ENCODE measurements at places on chromosomes 12 and 14.
A peak's percentile ranks its signal among the peaks of the same experiment; 100 is the strongest.

DNA sequence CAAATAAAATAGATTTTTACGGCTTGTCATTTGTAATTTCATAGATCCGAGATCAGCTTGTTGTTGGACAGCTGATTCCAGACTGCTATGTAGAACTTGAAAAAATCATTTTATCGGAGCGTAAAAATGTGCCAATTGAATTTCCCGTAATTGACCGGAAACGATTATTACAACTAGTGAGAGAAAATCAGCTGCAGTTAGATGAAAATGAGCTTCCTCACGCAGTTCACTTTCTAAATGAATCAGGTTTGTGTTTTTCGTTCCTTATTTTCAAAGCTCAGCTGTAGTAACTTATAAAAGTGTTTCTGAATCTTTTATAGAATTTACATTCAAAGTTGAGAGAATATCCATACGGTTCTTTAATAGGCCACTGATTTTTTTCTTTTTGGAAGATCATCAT, 89.1 kb downstream of the LRRK2 start:
- DNase-seq, result no peak

DNA sequence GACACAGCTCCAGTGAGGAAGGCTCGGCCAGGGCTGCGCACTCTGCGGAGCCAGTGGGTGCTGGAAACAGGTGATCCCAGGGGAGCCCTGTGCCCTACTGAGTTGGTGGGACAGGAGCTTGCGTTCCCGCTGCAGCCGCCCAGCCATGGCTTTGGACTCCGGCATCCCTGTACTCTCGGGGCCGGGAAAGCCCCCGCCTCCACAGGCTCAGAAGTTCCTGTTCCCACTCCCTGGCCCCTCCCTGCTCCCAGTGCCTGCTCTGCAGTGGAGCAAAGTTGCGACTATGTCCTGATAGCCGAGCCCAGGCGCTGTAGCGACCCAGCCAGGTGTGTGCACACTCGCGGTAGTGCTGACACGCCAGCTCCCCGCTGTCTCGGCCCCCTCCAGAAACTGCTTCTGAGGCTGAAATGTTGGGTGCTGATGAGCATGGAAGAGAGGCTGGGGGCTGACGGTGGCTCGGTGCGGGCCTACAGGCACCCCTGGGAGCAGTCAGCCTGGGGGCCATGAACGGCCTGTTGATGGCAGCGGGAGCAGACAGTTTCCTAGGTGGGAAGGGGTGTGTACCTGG, 344.6 kb upstream of the MGAT4C start:
- no peak for DNase-seq

- no peak for DNase-seq
Measured at GRCh38 chr14:35412272-35413056, 7.9 kb upstream of the NFKBIA start.

DNA sequence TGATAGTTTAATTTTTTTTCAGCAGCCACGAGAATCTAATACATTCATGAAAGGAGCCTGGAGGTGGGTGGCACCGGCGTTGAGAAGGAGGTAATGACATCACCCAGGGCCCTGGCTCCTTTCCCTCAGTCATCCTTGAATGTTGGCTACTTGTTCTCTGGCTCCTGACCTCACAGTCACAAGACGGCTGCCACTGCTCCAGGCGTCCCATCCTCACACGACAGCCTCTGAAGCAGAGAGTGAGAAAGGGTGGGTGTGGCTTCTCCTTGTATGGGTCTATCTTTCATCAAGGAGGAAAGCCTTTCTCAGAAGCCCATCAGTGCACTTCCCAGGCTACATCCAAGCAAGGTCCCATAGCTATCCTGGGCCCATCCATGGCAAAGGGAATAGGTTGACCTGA, 207.6 kb upstream of the C14orf180 start:
- DNase-seq, result no peak

DNA sequence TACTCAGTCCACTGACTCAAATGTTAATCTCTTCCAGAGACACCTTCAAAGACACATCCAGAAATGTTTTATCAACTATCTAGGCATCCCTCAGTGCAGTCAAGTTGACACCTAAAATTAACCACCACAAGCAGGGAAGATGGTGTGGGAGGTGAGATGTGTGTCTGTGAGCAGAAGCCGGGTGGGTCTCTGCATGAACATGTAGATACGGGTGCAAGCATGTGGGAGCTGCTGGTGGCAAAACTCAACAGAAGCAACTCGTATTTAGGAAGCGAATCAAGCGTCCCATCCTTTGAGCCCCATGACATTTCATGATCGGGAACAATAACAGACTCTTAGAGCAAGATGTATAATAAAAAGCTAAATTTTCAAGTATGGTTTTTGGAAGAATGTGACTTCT, 110.0 kb upstream of the C14orf180 start:
- no peak for DNase-seq

GRCh38 chr12:91100906-91101305, 10.4 kb downstream of the LUM start:
- no peak for DNase-seq

DNA sequence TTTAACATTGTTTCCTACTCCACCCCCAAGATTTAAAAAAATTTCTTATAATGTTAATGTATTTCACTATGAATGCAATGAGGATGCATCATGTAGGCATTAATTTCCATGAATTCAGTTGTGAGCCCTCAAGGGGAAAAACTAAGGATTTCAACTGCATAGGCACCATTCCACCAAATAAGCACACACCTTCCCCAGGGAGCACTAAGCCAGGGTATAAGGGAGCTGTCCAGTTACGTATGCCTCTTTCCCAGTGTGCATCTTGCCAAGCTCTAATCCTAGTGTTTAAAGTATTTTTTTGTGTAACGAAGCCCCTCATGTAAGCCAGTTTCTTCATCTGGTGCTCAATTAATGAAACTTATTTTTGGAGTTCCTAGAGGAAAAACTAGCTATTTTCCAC, 6.6 kb downstream of the FERMT2 start:
- DNase-seq, result no peak

DNA sequence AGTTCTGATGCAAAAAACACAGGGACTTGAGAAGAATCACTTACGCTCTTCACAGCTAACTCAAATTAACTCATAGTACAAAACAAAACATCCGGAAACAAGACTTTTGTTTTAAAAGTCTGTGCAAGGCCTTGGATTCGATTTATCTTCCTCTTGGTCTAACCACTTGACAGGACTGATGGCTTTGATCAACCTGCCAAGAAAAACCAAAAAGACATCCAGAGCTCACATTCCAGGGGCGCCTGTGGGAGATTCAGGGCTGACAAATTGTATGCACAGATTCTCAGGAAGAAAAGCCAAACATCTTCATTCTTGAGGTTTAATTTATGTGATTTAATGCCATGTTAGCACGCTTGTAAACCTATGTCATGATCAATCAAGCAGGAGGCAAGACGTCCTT, 129.1 kb upstream of the TMCC3 start:
- no peak for DNase-seq

DNA sequence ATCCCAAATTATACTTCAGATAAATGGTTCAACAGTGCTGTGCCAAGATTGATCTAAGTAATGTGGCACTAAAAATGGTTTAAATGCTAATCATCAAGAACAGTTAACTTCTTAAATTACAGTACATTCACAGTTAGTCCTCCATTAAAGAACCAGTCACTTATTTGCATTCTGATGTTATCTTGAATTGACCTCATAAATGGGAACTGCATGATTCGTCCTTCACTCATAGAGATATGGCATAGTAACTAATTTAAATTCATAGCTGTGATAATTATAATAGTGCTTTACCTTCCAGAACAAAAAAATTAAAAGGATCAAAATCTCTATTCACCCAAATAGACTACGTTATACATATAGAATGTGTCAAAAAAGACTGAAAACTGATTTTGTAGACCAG, 61.1 kb downstream of the COCH start:
- no peak for DNase-seq

- no peak for DNase-seq
Measured at GRCh38 chr12:3140284-3140683, 63.1 kb downstream of the TSPAN9 start.

GRCh38 chr12:49939707-49940106, 10.8 kb upstream of the AQP2 start:
- no peak for DNase-seq

GRCh38 chr14:102907980-102908730, 14.3 kb upstream of the AMN start:
- DNase-seq, result no peak

DNA sequence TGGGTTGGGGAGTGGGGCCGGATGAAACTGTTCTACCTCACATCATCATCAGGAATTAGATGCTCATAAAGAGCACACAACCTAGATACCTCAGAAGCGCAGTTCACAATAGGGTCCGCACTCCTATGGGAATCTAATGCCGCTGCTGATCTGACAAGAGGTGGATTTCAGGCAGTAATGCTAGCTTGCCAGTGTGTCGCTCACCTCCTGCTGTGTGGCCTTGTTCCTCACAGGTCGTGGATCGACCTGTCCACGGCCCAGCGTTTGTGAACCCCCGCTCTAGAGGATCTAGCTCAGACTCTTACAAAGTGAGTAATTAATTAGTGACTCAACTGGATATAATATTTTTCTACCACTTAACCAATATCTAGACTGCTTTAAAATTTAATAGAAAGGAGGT, 5.8 kb downstream of the PPP1R12A start:
- DNase-seq, result no peak

- no peak for DNase-seq
Measured at GRCh38 chr14:79896009-79896408, 315.3 kb downstream of the DIO2 start.

DNA sequence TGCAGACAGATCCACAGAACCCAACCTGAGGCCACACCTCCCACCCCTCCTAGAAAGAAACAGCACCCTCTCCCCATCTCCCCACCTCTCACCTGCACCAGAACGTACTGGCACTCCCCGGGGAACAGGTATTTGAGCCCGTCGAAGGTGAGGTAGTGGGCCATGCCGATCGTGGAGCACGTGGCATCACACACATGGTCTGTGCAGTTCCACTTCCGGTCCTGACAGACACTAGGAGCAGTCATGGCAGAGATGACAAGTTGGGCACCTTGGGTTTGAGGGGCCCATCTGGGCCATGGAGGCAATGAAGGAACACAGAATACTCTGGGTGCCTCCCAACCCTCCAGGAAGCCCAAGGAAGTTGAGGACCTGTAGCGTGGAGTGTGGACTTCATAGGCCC, 89.5 kb upstream of the ANO2 start:
- no peak for DNase-seq

- DNase-seq, result no peak
Measured at GRCh38 chr14:76705214-76705613, 56.1 kb upstream of the VASH1 start.

- no peak for DNase-seq
Measured at GRCh38 chr14:23396126-23396525, 11.9 kb downstream of the MYH6 start.

GRCh38 chr12:95224202-95225170, 6.9 kb downstream of the VEZT start:
- no peak for DNase-seq

GRCh38 chr12:79296133-79296532, 394.6 kb downstream of the PAWR start:
- no peak for DNase-seq

DNA sequence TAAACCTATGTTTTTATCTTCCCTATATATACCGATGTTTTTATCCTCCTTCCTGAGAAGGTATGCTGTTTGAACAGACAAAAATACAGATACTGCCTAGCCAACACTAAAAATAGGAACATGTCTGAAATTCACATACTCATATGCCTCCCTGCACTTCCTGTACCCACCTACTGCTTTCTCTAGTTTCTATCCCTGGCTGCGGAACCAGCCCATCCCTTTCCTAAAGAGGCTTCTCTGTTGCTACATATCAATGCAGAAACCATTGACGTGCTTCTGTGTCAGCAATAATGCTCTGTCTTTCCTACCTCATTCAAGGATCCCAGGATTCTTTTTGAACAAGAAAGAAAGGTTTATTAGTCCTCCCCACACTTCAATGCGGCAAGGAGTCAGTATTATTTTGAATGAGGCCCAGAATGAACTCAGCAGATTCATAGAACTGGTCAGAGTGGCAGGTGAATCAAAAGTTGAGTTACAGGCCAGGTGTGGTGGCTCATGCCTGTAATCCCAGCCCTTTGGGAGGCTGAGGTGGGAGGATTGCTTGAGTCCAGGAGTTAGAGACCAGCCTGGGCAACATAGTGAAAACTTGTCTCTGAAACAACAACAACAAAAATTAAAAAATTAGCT, 67.8 kb upstream of the NAP1L1 start:
- DNase-seq, result no peak

- DNase-seq, result peak; percentile 49
Measured at GRCh38 chr12:124774462-124775167, 89.0 kb downstream of the SCARB1 start.

DNA sequence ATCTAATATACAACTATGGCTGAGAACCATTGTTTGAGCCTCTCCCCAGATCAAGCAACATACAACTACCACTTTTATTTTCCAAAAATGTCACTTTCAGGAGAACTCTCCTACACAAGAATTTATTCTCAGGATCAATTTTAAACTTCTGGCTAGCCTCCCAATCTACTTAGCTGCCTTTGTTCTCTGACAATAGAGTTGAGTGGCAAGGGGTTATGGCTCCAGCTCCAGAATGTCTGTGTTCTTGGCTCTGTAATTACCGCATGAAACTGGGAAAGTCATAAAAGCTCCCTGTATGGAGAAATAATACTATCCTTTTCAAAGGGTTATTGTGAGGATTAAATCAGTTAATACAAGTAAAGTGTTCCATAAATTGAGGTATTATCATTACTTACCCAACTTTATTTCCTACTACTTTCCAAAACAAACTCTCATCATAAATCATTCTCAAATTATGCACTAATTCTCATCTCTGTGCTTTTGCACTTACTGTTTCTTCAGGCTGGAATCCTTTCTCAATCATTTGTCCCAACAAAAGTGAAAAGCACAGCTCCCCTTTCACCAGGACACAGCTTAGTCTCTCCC, 121.9 kb downstream of the GARIN6 start:
- DNase-seq, result no peak

GRCh38 chr14:68894123-68894522, 85.0 kb downstream of the ACTN1 start:
- no peak for DNase-seq

DNA sequence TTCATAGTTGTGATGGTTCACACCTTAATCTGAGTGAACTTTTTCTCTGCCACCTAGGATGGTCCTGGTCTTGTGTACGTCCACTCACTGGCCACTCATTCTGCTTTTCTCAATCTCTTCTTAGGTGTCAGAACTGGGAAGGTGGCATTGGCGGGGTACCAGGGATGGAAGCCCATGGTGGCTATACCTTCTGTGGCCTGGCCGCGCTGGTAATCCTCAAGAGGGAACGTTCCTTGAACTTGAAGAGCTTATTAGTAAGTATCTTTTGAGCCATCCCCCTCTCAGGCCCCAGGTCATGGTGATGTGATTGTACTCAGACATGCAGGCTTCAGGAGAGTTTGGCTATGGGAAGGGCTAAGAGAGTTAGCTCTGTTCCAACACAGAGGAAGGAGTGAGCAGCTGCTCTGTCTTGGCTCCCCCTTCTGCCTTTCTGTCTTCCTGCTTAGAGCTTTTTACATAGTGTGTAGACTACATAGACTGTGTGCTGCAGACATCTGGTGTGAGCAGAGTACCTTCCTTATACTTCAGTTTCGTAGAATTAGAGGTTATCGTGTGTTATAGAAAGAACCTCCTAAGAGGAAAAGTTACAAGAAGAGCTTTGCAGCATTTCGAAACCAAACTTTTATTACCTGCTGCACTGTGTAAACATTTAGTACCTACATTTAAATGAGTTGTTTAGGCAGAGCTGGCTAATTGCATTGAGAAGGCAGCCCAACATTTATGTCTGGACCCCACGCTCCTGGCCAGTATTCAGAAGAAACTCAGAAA, 54.2 kb downstream of the FNTB start:
- no peak for DNase-seq

- DNase-seq, result no peak
Measured at GRCh38 chr14:52871606-52872005, 79.2 kb downstream of the FERMT2 start.

- DNase-seq, result no peak
Measured at GRCh38 chr14:63633801-63634200, 7.9 kb downstream of the WDR89 start.

All from stimulated activated CD4-positive, alpha-beta T cell treated with anti-CD3 and anti-CD28 coated beads, Interleukin-4, amount 100 ng/mL, for 4 hours (primary cell).